ENCODE measurements at places on chromosomes 5 and 9.

GRCh38 chr9:98369471-98369870 lies 114.0 kb upstream of the TBC1D2 start:
- no peak for DNase-seq

GRCh38 chr9:8815931-8816330 lies 1016.4 kb upstream of the DMAC1 start:
- no peak for DNase-seq

DNA sequence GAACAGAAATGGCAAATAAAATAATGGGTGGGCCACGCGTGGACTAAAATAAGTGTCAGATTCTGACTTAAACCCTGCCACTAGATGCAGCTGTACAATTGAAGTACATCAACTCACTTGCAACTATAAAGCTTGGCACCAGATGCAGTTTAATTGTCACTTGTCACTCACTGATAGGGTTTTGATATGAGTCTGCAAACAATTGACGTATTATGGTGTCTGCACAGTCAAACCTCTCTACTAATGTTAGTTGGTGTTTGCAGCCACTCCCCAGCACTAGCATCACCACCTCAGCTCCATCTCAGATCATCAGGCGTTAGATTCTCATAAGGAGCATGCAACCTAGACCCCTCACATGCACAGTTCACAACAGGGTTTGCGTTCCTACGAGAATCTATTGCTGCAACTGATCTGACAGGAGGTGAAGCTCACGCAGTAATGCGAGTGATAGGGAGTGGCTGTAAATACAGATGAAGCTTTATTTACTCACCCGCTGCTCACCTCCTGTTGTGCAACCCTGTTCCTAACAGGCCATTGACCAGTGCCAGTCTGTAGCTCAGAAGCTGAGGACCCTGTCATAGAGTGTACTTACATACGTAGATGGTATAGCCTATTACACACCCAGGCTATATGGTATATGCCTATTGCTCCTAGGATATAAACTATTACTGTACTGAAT lies 72.1 kb upstream of the SEMA6A start:
- DNase-seq: no peak

DNA sequence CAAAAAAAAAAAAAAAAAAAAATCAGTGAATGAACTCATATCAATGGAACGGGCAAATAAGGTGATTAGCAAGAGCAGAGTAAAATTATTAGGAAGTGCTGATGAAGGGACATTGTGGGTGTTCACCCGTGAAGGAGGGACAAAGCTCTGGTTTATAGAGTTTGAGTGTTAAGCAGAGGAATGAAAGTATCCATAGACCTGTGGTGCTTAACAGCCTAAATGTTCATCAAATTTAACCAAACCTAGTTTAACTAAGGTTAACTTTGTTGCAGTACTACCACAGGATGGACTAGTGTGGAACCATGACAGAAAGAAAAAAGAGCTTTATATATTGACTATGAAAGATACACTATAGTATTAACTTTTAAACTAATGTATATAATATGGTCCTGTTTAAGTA lies 44.1 kb upstream of the TNFAIP8 start:
- DNase-seq: no peak

Measured in NCI-H1694 (cell line).